Left forelimb (tissue), 1 donor: ENCODE measurements at places on chromosomes 2 and 18.

- no peak for DNase-seq
These were observed 73.8 kb upstream of the CDCA7 start for GRCh38 chr2:173280853-173281252.

- DNase-seq = no peak
These were observed 82.1 kb downstream of the HS6ST1 start for GRCh38 chr2:128236491-128237035.

DNA sequence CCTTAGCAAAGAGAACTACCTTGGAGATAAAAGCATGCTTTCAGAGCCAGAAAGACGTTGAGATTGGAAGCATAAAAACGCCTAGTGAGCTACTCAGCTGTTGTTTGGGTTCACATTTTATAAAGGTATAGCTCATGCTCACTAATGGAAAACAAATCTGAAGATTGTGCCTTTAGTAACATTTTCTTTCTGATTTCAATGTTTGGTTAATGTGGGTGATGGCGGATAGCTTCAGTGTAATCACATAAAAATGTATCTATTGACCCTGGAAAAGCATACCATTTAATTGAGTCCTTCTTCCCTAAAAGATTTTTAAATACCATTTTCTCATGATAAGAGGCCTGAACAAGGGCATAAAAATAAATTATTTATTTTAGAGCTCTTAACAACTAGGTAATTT, 73.4 kb downstream of the DTNA start:
- DNase-seq = no peak

DNA sequence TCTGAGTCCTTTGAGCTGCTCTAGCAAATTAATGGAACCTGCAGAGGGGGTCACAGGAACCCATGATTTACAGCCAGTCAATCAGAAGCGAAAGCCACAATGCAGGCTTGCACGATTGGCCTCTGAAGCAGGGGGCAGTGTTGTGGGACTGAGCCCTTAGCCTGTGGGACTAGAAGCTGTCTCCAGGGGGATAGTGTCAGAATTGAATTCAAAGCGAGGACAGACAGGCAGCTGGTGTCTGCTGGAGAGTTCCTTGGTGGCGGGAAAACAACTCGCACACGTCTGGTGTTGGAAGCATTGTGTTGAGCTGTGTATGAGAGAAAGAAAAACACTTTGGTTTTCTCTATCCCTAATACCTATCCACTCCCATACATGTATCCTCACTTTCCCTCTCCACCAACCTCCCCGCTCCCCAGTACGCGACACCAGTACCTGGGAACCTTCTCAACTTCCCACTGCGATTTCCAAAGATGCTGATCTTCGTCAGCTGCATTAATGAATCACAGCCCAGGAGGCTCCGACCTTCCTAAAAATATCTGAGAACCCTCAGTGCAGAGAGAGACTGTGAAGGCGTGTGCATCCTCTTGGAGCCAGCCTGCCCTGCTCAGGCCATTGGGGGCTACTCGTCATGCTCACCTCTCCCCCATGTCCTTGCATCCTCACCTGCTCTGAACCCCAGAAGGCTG, 88.2 kb downstream of the HS1BP3 start:
- DNase-seq = no peak

GRCh38 chr2:171319164-171319810, 114.5 kb downstream of the METTL8 start:
- DNase-seq = no peak

GRCh38 chr2:79235135-79235534, 75.6 kb upstream of the REG3A start:
- DNase-seq = no peak

GRCh38 chr18:76545433-76546087, 50.5 kb upstream of the ZNF516 start:
- DNase-seq = no peak

DNA sequence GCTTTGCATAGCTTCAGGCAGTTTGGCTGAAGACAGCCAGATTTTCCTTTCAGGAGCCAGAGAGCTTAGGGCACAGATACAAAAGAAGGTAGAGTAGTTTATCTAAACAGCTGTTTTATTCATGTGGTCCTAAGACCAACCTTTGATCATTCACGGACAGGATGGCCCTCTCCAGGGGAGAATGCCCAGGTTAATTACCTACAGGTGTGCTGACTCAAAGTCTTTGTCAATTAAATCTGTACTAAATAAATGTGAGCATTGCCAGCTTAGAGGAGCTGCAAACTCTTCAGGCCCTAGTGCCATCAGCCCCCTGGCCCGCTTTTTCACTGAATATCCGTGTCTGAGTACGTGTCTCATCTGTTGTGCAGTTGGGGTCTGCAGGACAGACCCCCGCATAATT, 554.7 kb downstream of the NUP35 start:
- no peak for DNase-seq

DNA sequence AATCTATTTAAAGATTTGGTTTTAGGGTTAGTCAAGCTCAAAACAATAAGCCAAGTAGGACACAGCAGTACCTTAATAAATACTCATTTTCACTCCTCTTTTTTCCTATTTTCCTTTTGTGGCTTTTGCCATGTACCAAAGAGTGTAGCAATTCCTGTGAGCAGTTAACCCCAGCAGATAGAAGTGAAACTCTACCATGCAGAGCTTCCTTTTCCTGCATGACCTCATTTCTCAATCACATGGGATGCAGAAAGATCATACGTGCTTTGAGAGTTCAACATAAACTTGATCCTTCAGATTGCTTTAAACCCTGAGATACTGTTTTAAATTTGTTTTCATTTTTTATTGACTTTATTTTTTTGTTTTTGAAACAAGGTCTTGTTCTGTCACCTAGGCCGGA, 99.1 kb upstream of the ARHGAP15 start:
- DNase-seq = no peak

- no peak for DNase-seq
These were observed 40.4 kb downstream of the CYRIA start for GRCh38 chr2:16625201-16625729.

DNA sequence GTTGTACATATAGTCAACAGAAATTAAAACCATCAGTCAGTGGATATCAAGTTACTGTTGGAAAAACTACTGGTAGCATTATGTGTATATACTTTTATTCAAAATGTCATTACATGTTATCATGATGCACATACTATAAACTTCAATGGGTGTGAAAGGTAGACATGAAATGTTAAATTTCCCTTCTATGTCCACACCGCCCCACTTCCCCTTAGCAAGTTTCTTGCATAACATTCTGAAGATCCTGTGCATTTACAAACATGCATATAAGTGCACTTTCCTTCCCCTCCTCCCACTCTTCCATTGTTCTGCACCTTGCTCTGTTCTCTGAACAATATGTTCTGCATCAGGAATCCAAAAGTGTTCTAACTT, 16.6 kb upstream of the HK2 start:
- no peak for DNase-seq

DNA sequence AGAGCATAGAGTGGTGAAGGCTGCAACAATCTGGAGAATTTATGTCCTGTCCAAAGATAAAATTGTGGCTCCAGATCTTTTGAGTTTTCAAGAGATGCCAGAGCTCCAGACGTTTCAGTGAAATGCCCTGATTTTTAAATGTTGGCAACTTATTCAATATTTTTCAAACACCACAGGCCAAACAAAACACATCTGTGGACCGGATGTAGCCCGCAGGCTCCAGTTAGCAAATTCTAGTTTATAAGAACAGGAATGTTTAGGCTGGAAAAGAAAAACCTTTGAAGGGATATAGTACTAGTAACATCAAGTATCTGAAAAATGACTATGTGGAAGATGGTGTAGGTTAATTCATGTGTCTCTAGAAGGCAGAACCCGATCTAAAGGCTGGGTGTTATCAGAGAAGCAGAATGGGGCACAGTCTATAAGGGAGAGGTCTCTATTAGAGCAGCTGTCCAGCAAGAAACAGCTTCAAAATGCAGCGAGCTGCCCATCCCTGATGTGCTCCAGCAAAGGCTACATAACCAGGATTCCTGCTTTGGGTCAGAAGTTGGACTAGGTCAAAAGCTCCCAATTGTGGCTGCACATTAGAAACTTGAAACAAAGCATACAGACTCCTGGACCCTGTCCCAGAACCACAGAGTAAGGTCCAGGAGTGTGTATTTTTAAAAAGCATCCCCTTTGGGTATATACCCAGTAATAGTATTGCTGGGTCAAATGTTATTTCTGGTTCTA, 105.9 kb downstream of the ANKRD44 start:
- DNase-seq = no peak

DNA sequence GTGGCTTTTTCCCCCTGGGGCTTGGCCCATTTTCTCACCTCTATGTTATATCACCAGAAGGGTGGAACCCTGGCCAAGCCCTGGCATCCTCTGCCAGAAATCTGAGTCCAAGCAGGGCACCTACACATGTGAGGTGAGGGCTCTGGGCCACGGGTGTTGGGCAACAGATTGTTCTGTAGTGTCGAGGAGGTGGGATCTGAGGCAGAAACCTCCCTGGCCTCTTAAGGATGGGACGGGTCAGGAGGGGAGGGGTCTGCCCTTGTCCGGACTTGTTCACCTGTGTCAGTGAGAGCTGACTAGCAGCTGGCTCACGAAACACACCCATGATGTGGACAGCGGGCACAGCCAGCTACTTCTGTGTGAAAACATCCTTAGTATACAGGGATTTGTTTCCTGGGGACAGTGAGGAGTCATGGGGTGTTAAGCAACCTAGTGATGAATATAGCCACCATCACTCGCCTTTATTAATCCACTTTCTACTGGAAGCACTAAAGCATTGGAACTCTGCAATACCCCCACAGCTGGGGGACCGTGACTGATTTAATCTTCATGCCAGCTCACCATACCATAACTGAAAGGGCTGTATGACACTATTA, 35.6 kb downstream of the EPAS1 start:
- DNase-seq = no peak

DNA sequence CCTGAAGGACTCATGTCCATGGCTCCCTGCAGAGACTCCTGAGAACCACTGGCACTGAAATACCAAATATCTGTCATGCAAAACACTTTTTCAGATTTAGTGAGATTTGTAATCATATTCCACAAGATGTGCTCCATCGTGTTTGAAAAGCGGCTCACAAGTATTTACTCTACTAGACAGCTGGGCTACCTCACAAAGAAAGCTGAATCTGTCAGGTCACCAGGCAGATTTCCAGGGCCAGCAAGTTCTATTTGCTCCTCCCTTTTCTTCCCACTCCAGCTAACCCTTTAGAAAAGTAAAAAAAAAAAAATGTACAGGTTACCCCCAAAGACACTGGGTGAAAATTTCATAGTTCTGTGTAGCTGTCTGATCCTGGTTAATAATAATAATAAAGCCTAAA, 22.9 kb downstream of the WIPF1 start:
- DNase-seq = no peak

- DNase-seq = no peak
These were observed 103.6 kb downstream of the UNC80 start for GRCh38 chr2:209875270-209875669.

GRCh38 chr18:9055626-9056025, 46.9 kb upstream of the NDUFV2 start:
- DNase-seq = no peak

DNA sequence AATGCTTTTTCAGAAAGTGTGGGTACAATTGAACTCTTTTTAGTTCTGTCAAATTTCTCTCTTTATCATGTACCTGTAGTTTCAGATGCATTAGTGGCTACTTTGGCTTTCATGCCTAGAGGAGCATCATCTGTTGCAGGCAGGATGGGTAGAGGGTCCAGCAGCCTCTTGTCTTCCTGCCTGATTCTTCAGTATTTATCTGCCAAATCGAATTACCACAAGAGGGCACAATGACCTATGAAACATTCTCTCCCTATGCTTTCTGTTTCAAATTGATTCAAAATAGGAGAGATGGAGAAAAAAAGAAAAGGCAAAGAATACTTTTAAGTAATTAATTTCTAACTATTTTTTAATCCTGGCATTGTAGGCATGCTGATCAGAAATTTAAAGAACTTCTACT, 477.2 kb downstream of the TRIB2 start:
- DNase-seq = no peak

DNA sequence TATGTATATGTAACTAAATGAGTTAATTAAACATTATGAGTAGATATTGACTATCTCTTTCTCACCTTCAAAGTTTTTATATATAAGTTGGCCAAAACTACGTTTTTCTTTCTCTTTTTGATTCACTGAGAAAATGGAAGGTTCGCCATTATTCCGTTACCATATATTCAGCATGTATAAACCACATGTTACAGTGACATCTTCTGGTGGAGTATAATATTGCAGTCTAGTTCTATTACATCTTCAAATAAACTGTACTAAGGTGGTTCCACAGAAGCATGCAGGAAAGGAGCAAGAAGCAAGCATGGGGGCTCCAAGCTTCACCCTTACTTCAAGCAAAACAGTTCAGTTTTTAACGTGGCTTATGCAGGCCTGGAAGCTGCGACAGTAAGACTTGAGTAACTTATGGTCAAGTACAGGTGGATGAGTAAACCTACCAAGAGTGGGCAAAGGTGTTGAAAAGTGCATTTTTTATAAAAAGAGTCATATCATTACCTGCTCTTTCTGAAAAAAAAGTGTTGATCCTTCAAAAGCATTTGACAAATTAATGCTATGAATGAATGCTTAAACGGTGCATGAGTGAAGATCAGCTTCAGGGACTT, 129.8 kb upstream of the RAB6C start:
- DNase-seq = no peak

DNA sequence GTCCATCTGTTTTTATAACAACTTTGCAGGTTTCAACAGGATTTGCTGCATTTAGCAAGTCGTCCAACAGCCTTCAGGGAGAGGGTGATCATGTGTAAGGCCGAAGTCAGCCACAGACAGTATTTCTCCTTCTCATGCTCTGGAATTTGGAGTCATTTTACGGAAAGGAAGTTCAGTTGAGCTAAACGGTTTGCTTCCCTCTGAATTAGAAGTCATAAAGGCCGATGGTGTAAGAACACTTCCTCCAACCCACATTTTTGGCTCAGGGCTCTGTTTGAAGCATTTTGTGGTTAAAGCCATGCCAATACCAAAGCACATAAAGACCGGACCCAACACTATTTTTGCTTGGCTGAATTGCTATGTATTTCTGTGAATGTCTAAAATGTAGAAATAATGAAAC, 129.5 kb downstream of the TMEM182 start:
- no peak for DNase-seq

DNA sequence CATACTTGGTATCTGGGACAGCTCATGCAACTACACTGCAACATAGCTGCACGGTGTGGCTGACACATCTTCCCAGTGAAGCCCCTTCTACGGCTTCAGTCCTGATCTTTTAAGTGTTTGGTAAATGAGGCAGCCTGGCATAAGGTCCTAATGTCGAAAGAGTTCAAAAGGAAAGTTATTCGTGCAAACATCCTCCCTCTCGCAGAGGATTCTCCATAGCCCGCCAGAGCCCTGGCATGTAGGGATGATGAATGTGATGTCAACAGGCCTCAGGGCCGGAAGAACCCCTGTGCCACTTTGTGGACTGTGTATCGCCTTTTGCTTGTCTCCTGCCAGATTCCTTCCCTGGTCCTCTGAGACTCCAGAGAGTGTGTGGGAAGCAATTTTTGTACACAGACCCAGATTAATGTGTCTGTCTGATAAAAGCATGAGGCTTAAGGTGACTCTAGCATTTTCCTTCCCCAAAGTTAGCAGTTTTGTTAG, 88.5 kb downstream of the SOCS6 start:
- no peak for DNase-seq
